ENCODE measurements at places on chromosomes 4 and X.

GRCh38 chrX:53682885-53683555, 3.5 kb downstream of the HUWE1 start:
- peak; percentile 58 for DNase-seq

- no peak for DNase-seq
Measured at GRCh38 chrX:46712764-46713163, 46.2 kb downstream of the SLC9A7 start.

DNA sequence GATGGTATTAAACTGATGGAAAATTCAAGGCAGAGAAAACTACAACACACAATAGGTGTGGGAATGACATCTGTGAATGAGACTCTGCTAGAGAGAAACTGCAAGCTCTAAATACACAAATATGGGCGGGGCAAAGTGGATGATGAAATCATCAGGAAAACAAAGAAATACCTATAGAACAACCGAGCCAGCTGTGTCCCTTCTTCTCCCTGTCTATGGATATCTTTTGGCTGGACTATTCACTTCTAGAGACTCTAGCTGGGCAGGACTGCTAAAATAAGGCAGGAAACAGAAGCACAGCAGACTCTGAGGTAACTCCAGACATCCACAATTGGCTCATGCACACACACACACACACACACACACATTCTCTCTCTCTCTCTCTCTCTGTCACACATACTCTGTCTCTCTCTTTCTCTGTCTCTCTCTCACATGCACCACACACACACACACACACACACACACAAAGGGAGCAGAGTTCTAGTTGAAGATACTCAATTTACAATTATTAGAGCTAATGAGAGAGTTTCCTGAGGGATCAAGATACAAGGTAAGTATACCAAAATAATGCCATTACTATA, 27.2 kb upstream of the EDNRA start:
- peak; percentile 49 for DNase-seq

GRCh38 chrX:431056-431455, 44.3 kb upstream of the PPP2R3B start:
- no peak for DNase-seq

GRCh38 chr4:89658701-89659024, 178.3 kb downstream of the SNCA start:
- no peak for DNase-seq

DNA sequence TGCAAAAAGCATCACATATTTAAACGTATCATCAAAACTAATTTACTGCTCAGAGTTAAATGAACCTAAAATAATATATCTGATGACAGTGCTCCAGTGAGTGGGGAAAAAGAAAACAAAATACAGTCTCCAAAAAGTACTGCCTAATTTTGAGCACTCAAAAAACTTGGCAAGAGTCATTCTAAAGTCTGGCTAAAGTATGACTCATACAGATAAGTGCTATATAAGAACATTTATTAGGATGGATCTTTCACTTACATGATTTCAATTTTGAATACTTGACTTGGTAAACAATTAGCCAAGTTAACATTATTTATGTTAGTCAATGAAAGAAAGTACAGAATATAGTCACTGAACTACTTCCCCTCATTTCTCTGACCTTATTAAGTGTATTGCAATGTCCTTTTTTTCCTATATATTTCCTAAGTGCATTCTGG, 27.2 kb downstream of the FBXO8 start:
- peak; percentile 54 for DNase-seq

Data from astrocyte of the spinal cord (primary cell).